ENCODE measurements at places on chromosomes 12 and 14.

GRCh38 chr12:92732716-92733115 lies 29.9 kb downstream of the PLEKHG7 start:
- no peak for DNase-seq

DNA sequence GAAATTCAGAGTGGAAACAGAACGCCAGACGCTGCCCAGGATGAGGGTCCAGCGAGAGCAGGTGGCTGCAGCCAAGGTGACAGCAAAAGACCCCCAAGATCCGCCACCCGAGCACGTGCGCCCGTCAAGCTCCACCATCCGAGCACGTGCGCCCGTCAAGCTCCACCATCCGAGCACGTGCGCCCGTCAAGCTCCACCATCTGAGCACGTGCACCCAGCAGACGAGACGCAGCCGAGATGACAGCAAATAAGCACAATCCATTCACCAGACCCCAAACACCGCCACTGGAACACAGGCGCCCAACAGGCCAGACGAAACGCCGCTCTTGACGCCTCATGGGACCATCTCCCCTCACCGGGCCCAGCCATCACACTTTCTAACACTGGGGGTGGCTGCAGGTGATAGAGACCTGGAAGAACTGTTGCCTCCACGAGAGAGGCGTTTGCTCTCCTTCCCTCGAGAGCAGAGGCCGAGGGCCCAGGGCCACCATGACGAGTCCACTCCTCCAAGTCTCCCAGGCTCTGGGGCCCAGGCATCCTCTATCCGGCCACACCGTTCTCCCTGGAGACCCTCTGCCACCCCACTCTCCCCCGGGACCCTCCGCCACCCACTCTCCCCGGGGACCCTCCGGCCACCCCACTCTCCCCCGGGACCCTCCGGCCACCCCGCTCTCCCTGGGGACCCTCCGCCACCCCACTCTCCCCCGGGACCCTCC lies 62.1 kb upstream of the GALNT9 start:
- DNase-seq: no peak

GRCh38 chr14:71647086-71647784 lies 285.0 kb upstream of the RGS6 start:
- no peak for DNase-seq

DNA sequence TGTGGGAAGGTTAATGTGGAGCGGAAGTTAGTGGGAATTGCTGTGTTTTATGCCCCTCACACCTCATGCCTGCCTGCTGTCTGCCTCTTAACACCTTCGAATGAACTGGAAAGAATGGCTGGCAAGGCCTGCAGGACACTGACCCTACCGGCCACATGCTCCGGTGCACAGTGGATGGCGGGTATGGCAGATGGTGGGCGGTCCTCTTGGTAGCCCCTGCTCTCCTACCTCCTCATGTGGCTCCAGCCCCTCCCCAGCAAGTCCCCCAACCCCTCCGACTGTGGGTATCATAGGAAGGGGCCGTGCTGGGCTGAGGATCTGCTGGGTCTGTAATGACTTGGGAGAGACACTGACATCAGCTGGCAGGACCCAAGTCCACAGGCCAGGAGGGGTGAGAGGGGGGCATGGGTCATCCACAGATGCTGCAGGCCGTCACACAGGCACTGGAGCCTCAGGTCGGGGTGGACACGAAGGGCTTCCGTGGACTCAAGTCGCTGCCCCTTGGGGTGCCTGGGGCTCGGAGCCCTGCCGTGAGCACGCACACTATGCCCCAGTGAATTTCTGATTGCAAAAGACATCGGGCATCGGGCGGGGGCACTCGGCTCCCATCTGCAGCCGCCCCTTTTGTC lies 77.4 kb downstream of the KIF26A start:
- no peak for DNase-seq

DNA sequence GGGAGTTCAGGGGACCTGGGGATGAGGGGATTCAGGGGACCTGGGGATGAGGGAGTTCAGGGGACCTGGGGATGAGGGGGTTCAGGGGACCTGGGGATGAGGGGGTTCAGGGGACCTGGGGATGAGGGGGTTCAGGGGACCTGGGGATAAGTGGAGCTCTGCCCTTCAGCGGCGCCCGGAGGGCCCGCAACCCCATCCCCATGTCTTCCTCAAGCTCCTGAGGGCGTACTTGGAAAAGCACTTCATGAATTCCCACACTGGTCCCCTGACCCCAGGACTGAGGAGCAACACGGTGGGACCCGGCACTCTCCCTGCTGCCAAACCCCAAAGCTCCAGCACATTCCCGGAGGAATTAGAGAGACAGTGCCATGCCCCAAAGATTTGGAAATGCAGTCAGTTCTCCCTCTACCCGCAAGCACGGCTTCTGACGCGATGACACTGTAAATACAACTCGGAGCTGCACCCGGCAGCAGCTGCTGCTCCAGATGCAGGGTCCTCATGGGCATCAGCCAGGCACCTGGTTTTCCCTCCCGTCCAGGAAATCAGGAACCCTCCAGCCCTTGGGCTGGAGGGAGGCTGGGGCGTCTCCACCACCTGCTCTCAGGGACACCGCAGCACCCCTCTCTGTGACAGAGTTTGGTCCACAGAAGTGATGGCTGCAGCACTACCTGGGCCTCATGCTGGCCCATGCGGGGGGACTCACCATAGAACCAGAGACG lies 32.8 kb upstream of the C14orf180 start:
- no peak for DNase-seq

DNA sequence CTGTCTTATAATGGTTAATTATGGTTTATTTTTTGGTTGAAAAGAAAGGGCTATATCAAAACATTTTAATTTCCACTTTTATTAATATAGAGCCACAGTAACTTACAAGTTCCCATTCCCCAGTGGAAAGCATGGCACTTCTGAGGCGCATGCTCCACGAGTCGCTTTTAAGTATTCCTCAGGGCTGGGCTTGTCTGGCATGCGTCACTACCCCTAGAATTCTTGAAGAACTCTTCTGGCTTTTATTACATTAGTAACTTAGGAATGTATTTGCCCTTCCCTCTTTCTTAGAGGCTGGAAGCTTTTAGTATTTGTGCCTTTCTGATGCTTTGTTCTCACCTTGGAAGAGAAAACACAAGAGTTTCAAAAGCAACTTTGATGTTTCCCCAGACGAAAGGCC lies 81.1 kb downstream of the ESR2 start:
- no peak for DNase-seq

GRCh38 chr12:97452230-97452629 lies 10.4 kb upstream of the RMST start:
- DNase-seq: no peak

GRCh38 chr12:22374508-22374907 lies 40.0 kb upstream of the ST8SIA1 start:
- DNase-seq: no peak

GRCh38 chr12:4279198-4279690 lies 5.7 kb downstream of the CCND2 start:
- DNase-seq: no peak

Data from stimulated activated CD4-positive, alpha-beta T cell treated with anti-CD3 and anti-CD28 coated beads, Interleukin-4, amount 100 ng/mL, for 4 hours (primary cell).